Activated CD4-positive, CD25-positive, alpha-beta regulatory T cell (primary cell): ENCODE measurements at places on chromosomes 6 and 20.

DNA sequence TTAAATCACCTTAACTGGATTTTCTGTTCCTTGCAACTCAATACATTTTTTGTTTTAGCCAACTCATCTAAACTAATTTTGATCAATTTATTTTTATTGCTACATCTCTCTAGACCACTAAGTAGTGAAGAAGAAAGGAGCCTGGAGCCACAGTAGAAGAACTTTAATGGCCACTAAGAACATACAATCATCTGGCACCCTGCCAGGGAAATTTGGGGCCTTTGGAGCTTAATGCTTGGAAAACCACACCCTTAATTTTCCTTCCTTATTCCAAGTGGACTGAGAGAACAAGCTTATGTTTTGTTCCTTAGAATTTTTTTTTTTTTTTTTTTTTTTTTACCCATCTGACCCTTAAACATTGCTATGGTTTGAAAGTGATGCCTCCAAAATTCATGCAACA, 12.0 kb upstream of the GMDS start:
- no peak for DNase-seq

DNA sequence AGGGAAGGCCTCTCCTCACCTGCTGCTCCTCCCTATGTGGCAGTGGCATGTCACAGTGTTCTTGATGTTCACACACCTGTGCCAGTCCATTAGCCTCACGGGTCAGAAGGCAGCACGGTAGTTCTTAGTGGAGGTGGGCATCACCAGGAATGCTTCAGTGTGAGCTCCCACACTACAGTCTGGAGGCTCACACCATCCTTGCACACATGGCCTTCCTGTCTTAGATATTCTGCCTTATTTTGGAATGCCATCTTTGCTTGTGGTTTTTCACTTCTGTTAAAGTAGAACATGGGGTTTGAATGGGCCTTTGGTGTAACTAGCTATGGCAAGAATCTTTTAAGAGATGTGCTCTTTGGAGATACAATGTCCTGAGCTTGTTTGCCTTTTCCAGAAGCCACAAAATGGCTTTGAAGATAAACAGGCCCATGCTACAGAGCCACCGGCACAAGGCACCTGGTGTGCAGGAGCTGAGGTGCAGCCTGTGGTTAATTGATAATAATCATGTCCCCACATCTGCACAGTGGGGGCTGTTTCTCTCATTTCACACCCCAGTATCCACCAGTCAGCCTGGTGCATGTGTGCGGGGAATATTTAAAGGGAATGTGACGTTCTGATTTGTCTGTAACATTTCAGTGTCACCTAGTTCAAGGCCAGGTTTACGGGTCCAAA, 3.2 kb upstream of the SLC17A9 start:
- no peak for DNase-seq

- no peak for DNase-seq
These were observed 14.8 kb downstream of the PEDS1 start for GRCh38 chr20:50138479-50139393.

DNA sequence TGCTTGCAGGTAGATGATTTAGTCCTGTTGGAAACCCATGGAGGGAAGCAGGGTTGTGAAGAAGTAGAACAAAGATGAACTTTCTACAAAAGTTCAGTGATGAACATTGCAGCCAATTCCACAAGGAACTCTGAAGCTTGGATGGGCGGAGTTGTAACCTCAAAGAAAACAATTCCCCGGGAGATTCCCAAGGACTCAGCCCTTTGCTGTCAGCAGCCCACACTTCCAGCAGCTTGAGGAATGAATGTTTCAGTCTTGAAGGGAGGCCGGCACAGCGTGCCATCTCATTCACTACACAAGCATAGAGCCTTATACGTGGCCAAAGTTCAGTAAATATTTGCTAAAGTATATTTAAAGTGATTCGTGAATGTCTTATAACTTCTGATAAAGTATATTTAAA, 269.4 kb downstream of the NKAIN2 start:
- no peak for DNase-seq

- DNase-seq, result no peak
These were observed 62.6 kb downstream of the OGFRL1 start for GRCh38 chr6:71351190-71351589.

GRCh38 chr20:38471987-38472512, 593 bp upstream of the RALGAPB start:
- DNase-seq, result no peak

DNA sequence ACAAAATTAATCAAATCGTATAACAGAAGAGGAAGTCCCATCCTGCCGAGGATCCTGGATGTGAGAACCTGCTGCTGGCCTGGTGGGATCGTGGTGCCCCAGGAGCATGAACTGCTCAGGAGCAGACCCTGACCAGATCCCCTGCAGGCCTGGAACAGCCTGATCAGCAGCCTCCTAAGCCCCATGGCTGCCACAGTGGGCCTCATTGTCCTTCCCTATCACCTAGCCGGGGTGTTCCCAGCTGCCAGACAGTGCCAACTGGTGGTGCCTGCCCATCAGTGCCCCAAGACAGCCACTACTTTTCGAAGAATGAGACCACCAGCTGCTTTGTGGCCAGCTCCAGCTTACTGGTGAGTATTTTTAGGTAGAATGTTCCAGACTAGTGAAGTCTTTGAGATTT, 19.6 kb upstream of the MAS1L start:
- DNase-seq, result no peak

DNA sequence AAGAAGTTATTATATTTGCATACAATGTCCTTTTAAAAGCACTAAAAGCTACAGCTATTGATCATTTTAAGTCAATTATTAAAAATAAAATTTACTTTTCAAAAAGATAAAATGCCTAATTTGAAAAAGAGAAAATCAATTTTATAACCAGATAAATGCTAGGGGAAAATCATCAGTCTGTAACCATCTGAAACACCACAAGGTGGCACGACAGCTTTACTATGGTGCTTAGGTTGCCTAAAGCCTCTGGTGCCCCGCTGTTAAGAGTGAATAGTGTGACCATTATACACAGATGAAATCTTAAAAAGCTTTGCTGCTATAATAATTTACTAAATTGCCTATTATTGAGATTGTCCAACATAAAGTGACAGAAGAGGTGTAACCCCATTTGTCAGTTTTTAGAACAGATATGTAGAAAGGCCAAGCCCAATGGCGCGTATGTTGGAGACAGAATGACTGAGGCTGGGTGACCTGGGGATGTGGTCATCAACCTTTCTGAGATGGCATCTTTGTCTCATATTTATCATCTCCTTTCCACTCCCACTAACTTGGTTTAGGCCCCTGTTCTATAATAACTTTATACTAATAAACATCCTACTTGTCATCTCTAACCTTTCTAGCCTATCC, 100.8 kb downstream of the MOXD1 start:
- no peak for DNase-seq

- no peak for DNase-seq
These were observed 50.5 kb upstream of the BMP6 start for GRCh38 chr6:7675353-7675945.

DNA sequence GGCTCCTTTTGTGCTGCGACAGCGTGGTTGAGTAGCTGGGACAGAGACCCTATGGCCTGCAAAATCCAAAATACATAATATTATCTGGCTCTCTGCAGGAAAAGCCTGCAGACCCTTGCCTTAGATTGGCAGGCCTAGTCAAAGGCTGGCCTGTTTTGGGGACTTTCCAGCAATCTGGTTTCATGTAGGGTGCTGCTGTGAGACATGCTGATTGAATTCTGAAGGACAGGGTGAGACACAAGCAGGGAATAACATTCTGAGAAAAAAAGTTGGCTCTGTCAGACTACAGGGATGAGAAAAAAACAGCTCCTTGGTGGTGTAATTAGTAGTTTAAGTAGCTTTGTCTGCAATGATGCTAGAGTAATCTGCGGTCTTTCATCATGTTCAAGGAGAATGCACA, 402.7 kb upstream of the AGPAT4 start:
- no peak for DNase-seq

DNA sequence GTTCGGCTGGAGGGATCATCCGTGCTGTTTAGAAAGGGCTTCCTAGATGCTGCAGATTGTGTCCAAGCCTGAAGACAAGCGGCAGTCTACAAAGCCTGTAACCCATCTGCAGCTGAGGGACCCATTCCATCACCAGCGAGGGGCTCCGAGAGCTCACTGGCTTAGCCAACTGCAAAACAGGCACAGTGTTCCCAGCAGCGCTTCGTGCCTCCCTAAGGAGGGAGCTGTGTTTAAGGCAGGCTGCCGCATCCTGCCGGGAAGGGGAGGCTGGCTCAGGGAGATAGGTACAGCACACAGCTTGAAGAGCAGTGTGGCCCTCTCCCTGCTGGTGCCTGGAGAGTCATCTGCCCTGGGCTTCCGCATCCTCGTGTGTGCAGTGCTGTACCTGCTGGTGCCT, 32.4 kb downstream of the DUSP22 start:
- DNase-seq, result no peak
